Stimulated activated CD4-positive, alpha-beta T cell treated with anti-CD3 and anti-CD28 coated beads, TNF-alpha, amount 100 ng/mL, for 24 hours (primary cell): ENCODE measurements at places on chromosomes 2 and 18.

DNA sequence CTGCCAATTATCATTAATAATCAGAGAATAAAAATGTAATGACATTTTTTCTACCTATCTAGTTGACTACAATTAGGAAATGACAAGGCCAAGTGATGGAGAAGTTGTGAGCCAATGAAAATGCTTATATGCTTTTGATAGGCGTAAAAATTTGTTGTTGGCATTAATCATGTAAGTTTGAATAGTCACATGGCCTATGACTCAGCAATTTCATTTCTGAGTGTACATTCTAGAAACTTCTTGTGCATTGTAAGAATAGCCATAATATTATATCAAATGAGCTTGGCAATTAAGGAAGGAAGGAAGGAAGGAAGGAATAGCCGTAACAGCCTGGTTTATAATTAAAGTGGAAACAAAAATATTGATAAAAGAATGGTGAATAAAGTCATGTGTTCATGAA, 179.9 kb downstream of the PTH2R start:
- DNase-seq = no peak

GRCh38 chr2:201909961-201910361, 103.6 kb downstream of the CDK15 start:
- peak; percentile 1 for DNase-seq

DNA sequence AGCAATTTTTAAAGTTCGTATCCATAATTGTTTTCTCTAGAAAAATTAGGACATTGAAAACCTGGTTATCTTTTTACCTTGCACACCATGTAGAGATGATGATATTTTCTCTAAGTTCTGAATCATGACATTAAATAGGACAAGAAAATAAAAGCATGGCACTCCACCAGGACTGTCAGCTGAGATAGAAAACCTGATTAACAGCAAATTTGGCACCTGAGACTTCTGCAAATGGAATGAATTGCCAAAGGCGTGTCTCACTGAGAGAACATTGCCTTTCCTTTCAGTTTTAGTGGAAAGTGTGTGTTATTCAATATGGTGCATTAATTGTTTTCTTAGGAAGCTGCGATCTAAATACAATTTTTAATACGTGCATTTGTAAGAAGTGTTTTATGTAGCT, 164.7 kb downstream of the LRRC30 start:
- DNase-seq = no peak

DNA sequence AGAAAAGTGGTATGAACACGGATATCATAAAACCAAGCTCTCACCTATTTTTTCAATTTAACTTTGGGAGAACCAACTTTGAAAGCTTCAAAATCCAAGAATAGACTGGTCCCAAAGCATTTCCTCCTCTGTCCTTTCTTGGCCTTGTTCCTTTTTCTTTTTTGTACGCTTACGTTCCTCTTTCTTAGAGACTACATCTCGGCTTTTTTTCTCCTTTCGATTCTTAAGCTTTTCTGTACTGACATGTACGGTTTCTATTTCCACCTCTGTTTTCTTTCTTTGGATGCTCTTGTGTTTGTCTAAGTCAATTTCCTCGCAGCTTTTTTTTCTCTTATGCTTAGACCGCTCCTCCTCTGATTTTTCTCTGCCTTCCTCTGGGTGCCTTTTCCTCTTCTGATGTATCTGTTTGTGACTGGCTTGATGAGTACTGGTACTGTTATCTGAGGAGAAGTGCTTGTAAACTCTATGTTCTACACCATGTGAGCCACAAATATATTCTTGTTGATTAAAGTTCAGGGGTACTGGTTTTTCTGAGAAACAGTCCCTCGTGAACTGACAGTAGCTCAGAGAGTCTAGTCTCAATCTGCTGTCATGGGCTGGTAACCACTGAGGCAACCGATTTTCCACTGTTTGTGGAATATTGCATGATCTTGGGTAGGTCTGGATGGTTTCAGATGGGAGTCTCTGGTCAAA, 11.5 kb upstream of the RNU2-63P start:
- DNase-seq = no peak

DNA sequence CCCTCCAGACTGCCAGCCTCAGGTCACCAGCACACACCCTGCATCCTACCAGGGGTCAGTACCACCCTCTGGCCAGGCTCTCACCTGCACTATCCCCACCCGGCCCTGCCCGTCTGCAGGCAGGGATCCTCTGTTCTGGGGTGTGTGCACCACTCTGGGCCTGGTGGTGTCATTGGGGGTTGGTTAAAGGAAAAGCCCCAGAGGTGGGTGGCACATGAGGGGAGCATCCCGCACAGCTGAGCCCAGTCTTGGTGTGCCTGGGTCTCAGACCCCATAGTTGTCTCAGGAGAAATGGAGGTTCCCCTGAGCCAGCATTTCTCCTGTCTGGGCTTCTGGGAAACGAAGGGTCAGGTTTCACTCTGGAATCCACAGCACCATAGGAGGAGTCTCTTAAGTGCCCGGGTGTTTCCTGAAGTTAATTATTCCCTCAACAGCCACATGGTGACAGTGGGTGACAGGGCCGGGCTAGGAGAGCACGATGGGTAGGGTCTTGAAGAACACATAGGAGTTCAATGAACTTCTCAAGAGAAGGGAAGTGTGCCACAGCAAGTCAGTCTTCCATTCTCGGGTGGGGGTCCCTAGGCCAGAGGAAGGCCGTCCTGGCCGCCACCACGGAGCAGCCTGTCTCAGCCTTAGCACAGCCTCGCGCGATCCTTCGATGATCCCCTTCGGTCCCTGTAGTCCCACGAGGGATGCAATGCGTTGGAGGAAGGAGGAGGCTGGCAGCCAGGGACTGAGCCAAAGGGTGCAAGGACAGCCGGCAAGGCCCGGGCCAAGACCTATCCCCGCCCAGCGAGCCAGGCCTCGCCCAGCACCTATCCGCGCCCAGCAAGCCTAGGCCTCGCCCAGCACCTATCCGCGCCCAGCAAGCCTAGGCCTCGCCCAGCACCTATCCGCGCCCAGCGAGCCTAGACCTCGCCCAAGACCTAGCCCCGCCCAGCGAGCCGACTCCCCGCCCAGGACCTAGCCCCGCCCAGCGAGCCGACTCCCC, 1.1 kb upstream of the FARP2 start:
- DNase-seq = peak; percentile 32

DNA sequence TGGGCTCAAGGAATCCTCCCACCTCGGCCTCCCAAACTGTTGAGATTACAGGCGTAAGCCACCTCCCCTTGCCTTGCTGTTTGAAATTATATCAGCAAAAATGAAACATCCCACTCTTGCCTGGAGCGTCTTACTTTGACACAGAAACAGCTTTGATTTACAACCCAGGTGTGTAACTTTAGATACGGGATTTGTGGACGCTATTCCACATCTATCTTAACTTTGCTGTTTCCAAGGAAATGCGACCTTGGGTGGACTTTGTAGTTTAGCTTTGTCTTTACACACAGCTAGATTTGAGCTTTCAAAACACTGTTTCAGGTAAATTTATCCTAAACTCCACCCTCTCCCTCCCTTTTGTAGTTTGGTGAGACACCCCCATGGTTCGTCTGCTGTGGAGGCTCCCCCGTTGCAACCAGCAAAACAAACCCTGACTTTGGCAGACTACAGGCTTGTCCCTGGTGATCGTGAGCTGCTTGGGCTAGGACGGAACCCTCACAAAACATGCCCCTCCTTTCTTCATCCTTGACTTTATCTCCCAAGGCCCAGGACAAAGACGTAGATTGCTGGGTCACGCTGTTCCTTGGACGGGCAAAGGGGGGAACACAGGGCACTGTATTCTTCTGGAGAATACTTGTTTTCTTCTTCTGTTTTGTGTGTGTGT, 5.5 kb upstream of the MSH6 start:
- DNase-seq = no peak

DNA sequence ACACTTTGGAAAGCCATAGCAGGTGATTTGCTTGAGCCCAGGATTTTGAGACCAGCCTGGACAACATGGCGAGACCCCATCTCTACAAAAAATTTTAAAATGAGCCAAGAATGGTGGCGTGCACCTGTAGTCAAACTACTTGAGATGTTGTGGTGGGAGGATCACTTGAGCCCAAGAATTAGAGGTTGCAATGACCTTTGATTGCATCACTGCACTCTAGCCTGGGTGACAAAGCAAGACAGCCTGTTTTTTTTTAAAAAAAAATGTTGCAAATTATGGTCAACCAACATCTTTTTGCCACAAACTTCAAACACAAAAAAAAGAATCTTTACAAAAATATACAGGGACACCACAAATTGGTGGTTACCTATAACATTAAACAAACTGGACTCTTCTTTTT, 40.3 kb downstream of the MEX3C start:
- DNase-seq = no peak

DNA sequence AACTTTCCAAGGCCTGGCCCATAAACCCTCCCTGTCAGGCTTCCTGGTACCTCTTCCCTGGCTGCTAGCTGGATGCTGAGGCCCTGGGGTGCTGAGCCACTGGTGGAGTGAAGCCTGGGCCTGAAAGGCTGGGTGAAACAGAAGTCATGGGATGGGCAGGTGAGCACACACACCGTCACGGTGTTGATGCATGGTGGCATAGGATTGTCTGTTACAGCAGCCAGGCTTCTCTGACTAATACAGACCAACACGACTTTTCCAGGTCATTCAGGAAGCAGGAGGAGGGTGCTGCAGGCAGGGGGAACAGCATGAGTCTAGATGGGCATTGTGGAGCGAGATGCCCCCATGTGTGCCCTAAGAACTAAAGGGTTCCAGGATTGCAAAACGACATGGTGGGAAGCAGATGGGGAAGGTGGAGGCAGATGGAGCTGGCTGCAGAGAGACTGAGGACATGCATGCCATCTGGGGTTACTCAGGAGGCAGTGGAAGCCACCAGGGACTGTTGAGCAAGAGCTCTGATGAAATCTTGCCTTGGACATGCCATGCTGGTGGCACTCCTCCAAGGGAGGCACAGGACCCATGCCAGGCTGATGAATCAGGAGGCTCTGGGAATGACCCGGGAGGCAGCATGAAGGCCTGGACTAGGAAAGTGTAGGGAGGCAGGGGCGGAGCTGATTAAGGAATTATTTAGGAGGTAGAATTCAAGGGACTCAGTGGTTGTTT, 480.9 kb downstream of the TSN start:
- DNase-seq = no peak

GRCh38 chr2:33909945-33910695, 311.0 kb upstream of the FAM98A start:
- DNase-seq = no peak

DNA sequence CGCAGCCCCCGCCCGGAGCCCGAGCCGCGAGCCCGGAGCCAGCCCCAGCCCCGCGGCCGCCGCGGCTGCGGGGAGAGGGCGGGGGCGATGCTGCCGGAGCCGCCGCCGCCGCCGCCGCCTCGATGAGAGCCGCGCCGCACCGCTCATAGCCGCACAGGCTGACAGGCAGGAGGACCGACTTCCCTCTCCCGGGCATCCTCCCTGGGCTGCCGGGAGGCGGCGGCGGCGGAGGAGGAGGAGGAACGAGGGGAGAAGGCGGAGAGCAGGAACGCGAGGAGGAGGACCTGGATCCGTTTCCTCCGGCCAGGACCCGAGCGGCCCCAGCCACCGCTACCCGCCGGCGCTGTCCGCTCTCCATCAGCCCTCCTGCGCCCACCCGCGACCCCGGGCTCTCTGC, 370 bp downstream of the KLHL29 start:
- no peak for DNase-seq

- no peak for DNase-seq
Measured at GRCh38 chr2:86764661-86765309, 25.9 kb downstream of the CD8A start.

DNA sequence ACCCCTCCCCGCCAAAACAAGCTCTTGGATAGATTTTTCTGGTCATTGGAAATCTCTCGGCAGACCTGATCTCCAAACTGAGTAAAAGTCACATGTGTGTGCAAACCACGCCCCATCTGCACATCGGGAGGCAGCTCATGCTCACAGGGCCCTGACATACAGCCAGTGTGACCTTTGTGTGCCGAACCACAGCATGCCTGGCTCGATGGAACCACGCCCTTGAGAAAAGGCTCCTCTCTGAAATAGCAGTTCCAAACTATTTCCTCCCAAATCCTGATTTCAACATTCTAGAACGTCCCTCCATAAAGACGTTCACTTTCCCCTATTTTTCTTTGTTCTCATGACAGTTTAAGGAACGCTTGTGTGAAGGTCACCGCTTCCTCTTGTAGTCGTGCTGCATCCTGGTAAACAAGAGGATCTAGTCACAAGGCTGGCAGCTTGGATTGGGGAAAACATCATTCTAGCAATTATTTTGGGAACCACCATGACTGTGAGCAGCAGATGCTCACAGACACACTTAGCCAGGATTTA, 59.3 kb upstream of the MAP4K4 start:
- DNase-seq = no peak

GRCh38 chr2:165687426-165688002, 106.5 kb downstream of the GALNT3 start:
- DNase-seq = no peak

GRCh38 chr2:80971-81736, 34.8 kb upstream of the FAM110C start:
- DNase-seq = no peak

- DNase-seq = no peak
Measured at GRCh38 chr18:3625742-3626091, 175.7 kb downstream of the TGIF1 start.

DNA sequence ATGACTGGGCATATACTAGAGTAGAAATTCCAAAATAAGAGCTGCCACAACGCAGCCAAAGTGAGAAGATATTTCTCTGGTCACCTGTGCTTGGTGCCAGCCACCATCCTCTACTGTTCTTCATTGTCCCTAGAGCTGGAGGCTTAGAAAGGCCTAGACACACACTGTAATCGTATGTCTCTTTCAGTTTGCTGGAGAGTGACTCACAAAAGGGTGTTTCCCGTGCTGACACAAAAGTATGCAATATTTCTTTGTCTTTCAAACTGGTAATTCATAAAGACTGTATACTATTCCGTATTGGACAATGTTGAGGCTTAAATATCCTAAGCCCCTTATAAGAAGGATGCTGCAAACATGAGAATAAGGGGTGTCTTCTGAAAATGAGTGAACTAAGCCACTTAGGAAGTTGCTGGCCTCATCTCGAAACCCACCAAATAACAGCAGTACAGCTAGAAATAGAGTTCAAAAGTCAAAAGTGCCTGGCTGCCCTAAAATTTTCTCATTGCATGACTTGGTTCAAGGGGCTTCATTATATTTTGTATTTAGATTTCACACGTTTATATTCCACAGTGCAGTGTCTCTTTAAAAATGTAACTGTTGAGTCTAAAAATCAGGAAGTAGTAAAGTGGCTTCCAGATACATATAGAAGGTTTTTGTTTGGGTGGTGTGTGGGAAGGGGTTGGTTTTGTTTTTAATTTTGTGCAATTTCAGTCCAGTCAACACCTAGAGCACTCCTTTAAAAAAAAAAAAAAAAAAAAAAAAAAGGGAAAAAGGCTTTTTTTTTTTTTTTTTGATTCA, 601.1 kb downstream of the ARHGAP15 start:
- peak; percentile 4 for DNase-seq

- DNase-seq = no peak
Measured at GRCh38 chr18:25704071-25704470, 352.1 kb upstream of the ZNF521 start.

DNA sequence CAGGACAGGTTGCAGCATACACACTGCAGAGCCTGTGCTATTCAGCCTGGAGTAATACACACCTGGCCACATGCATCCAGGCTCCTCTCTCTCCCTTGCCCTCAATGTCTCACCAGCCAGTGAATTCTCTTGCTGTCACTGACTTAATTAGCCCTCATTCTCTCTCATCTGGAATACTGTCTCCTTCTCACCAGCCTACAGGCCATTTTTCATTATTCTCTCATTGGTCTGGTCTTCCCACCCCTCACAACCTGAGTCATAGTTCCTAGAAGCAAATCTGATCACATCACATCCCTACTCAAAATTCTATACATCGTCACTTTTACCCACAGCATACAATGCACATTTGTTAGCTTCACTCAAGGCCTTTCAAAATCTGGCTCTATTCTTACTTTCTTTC, 333.1 kb downstream of the PIK3C3 start:
- no peak for DNase-seq
